ENCODE measurements at places on chromosomes 1 and 21.

- no peak for DNase-seq
Measured at GRCh38 chr1:89908672-89909436, 86.1 kb upstream of the ZNF326 start.

GRCh38 chr1:216250861-216251260 lies 172.4 kb downstream of the USH2A start:
- no peak for DNase-seq

GRCh38 chr1:96164053-96164452 lies 557.5 kb upstream of the PTBP2 start:
- no peak for DNase-seq

GRCh38 chr1:179776831-179777230 lies 33.7 kb downstream of the FAM163A start:
- DNase-seq: no peak

DNA sequence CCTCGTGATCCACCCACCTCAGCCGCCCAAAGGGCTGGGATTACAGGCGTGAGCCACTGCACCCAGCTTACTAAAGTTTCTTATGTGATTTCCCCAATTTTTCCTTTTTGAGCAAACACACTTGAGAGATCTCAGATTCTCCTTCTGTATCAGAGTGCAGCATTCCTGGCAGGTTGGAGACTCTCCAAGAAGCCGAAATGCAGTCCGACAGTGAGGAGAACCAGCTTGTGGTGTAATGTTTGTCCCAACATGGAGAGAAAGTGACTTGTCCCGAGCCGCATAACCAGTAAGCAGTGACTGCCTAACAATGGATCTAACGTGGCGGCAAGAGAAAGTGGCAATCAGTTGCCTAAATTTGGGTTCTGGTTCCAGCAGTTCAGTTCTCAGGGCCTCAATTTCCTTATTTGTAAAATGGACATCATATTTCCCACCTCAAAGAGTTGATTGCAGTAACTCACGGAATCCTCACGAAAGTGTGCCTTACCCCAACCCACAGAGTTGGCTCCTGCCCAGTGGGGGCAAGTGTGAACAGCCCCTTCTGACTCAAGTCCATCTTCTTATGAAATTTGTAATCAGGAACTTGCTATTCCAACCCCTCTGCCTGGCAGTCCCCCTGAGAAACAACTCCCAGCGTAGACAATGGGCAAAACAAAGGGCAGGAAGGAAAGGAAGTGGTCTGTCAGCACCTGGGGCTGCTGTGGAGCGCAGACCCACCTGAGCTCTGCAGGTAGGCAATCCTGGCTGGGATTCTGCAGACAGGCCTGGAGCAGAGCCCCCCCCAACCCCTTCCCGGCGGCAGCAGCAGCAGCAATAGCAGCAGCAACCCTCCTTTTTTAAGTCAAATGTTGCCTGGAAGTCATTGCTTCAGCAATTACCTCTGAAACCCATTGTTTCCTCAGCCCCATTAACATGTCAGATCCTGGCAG lies 223.6 kb upstream of the POU3F1 start:
- no peak for DNase-seq

DNA sequence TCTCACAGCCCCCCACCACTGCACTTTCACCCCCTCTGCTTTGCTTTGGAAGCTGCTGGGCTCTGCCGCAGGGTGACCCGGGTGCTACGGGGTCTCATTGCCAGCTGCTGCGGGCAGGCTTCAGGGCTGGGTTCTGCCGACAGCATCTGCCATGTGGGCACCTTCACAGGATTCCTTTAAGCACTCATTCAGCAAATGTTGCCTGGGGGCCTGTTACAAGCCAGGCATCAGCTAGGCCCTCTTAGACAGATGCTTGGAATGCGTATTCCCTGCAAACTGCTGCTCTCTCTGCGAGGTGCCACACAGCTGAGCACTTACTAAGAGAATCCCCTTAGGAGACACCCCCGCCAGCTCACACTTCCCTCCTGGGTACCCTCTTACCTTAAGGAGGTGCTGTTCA lies 29.2 kb downstream of the COL16A1 start:
- no peak for DNase-seq

GRCh38 chr1:222761083-222761482 lies 24.1 kb downstream of the FAM177B start:
- DNase-seq: no peak

DNA sequence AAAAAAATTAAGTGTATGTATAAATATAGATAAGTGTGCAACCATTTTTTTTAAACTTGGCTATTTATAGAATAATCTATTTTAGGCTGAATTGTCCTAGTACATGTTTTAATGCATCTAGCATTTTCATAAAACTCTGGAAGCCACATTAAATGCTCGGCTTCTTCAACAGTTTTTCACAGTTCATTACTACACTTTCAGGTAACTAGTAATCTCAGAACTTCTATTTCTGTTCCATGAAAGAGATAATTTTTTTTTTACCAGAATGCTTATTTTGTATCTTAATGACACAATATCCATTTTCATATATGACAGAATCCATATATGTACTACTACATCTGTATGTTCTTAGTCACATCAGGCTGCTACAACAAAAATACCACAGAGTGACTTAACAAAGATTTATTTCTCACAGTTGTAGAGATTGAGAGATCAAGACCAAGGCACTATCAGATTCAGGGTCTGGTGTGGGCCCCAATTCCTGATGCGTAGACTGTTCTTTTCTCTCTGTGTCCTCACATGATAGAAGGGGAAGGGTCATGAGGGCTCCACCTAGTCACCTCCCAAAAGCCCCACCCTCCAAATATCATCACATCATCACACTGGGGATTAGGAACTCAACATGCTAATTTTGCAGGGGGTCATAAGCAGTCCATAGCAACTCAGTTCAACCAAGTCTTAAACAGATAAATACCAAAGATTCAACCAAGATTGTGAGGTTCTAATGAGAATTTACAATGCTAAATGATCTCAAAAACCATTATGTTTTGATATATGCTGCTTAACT lies 43.1 kb downstream of the ARHGAP29 start:
- no peak for DNase-seq

DNA sequence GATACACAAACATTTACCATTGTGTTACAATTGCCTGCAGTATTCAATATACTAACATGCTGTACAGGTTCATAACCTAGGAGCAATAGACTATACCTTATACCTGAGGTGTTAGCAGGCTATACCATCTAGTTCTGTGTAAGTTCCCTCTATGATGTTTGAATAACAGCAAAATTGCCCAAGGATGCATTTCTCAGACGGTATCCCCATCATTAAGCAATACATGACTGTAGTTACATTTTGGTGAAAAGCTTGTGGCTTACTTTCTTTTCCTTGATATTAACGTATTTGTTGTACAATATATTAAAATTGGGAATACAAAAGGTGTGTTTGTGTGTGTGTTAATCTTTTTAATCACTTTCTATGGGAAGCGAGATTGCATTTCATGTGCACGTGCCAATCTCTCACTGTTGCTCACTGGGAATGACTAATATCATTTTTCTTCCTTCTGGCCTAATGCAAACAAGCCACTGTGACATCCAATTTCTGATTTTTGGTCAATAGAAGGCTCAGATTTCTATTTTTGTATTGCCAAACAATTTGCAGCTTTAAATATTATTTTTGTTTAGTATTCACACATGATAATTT lies 36.7 kb upstream of the WLS start:
- DNase-seq: no peak
